ENCODE measurements at places on chromosomes 2 and 18.

DNA sequence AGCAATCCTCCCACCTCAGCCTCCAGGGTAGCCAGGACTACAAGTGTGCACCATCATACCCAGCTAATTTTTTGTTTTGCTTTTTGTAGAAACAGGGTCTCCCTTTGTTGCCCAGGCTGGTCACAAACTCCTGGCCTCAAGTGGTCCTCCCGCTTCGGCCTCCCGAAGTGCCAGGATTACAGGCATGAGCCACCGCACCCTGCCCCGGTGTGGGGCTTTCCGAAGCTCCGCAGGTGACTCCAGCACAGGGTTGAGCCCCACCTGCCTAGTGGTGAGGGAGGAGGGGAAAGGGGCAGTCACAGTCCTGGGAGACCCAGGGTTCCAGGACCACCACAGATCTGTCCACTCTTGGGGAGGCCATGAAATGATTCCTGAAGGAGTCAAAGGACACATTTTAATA, 5.2 kb downstream of the PRLH start:
- H3K27ac ChIP-seq, result no peak overlapping the region
- H3K4me3 ChIP-seq, result no peak overlapping the region

DNA sequence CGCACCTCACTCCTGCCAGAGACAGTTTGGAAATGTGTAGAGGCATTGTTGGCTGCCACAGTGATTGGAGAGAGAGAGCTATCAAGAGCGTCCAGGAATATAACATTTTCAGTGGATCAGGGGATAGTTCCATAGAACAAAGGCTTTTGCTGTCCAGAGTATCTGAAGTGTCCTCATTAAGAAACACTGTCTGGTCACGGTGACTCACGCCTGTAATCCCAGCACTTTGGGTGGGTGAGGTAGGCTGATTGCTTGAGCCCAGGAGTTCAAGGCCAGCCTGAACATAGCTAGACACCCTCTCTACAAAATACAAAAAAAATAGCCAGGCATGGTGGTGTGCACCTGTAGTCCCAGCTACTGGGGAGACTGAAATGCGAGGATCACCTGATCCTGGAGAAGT, 231.1 kb downstream of the MBD5 start:
- peaks cover 54% of the 10 kb centered on the region for H3K36me3 ChIP-seq
- H3K4me1 ChIP-seq, result no peaks in the 10 kb centered on the region
- no peak overlapping the region for H3K27ac ChIP-seq
- no peak for DNase-seq
- no peak overlapping the region for H3K4me3 ChIP-seq

DNA sequence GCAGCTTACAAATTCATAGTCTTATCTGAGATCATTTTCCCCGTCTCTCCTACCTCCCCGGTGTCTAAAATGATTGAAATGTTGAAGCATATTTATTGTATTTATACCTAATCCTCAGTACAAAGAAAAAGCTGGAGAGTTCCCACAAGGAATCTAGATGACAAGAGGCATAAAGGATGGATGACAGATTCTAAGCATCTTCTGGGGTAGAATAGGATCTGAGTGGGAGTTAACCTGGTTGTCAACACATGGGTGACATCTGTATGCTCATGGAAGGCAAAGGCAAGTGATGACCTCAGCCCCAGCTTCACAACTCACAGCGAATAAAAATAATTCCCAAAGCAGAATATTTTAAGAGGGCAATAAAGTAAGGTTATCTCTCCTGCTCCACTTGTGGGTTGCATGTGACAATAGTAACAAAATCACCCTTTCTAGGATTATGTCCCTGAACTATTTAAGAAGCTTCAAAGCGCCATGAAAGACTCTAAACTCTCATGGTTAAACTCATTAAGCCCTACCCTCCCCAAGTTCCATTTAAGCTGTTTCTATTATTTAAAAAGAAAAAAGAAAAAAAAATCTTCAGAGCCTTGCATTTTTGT, 32.2 kb downstream of the SGPP2 start:
- H3K4me3 ChIP-seq, result no peak overlapping the region
- H3K4me1 ChIP-seq, result no peaks in the 10 kb centered on the region
- H3K27me3 ChIP-seq, result no peaks in the 10 kb centered on the region
- DNase-seq, result no peak
- H3K36me3 ChIP-seq, result no peaks in the 10 kb centered on the region
- H3K27ac ChIP-seq, result no peak overlapping the region

DNA sequence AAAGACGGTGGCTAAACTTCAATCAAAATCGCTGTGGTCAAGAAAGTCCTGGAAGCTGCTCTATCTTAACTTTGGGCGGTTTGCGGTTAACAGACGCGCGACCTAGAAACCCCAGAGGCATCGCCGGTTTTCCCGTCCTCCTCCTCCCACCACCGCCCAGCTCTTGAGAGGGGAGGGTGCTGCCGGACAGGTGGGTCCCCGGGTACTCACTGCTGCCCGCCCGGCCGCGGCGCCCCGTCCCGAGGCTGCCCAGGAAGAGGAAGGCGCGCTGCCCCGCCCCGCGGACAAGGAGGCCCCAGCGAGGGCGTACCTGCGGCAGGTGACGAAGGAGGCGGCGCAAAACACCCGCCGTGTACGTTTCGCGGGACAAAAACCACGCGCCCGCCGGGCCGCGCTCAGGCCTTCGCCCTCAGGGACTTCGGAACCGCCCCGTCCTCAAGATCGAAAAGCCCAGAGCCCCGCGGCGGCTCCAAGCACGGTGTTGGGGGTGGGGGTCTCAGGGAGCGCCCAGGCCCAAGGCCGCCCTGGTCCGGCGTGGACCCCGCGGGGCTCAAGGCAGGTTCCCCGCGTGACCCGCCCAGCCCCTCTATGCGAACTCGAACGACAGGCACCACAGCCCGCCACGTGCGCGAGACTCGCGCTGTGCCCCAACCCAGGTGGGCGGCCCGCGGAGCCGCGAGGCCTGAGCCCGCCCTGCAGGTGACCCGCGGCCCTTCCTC, at the start of gene SH3YL1:
SH3YL1 (minus strand) TSS at position 259 of the 719 bp plus-strand sequence; CDS start at position 211, 48 bp downstream.
- DNase-seq, result peak; percentile 48
- peaks cover 28% of the 10 kb centered on the region for H3K36me3 ChIP-seq
- H3K27ac ChIP-seq, result peak within 1 kb of the TSS; percentile 93
- H3K27me3 ChIP-seq, result no peaks in the 10 kb centered on the region

GRCh38 chr2:40388161-40388560, 63.7 kb downstream of the SLC8A1 start:
- H3K27ac ChIP-seq, result no peak overlapping the region
- DNase-seq, result no peak
- H3K4me3 ChIP-seq, result no peak overlapping the region
- H3K27me3 ChIP-seq, result no peaks in the 10 kb centered on the region
- H3K4me1 ChIP-seq, result no peaks in the 10 kb centered on the region

DNA sequence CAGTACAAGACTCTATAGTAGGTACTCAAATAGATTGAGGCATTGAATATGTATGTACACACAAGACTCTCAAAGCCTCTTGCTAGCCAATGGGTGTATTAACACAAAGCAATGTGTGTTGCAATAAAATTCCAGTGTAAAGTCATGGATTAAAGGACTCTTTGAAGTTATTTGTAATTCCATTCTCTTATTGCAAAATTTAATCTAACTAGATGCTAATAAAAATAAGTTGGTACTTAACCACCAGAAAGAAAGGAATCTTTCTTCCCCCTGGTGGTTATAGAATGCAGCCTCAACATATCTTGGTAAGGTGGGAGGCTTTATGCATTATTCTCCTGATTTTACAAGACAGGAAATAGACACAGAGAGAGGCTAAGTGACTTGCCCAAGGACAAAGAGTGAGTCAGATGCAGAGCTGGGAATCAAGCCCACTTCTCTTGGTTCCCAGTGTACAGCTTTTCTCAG, 18.0 kb downstream of the LRP1B start:
- no peaks in the 10 kb centered on the region for H3K4me1 ChIP-seq
- no peaks in the 10 kb centered on the region for H3K36me3 ChIP-seq
- H3K27ac ChIP-seq, result no peak overlapping the region
- DNase-seq, result no peak

DNA sequence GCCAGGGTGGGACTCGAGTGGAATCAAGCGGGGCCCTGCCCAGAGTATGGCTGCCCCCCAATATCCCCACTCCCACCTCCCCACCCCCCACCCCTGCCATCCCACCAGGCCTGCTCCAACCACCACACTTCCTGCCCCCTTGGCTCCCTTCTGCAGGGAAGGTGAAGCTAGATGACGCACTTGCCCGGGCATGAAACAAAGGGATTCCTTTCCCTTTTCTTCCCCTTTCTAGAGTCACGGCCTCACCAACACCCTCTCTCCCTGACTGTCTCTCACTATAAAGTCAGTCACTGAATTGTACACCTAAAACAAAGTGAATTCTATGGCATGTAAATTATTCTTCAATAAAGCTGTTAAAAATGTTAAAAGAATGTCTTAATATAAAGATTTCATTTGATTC, 16.0 kb downstream of the ZBTB7C start:
- H3K27me3 ChIP-seq, result peaks cover 38% of the 10 kb centered on the region
- H3K36me3 ChIP-seq, result no peaks in the 10 kb centered on the region
- H3K4me1 ChIP-seq, result no peaks in the 10 kb centered on the region
- DNase-seq, result no peak

GRCh38 chr18:24465486-24465885, 5.0 kb downstream of the HRH4 start:
- H3K27me3 ChIP-seq, result peaks cover 7% of the 10 kb centered on the region
- no peak for DNase-seq
- no peaks in the 10 kb centered on the region for H3K36me3 ChIP-seq
- no peak overlapping the region for H3K27ac ChIP-seq
- H3K4me1 ChIP-seq, result no peaks in the 10 kb centered on the region

DNA sequence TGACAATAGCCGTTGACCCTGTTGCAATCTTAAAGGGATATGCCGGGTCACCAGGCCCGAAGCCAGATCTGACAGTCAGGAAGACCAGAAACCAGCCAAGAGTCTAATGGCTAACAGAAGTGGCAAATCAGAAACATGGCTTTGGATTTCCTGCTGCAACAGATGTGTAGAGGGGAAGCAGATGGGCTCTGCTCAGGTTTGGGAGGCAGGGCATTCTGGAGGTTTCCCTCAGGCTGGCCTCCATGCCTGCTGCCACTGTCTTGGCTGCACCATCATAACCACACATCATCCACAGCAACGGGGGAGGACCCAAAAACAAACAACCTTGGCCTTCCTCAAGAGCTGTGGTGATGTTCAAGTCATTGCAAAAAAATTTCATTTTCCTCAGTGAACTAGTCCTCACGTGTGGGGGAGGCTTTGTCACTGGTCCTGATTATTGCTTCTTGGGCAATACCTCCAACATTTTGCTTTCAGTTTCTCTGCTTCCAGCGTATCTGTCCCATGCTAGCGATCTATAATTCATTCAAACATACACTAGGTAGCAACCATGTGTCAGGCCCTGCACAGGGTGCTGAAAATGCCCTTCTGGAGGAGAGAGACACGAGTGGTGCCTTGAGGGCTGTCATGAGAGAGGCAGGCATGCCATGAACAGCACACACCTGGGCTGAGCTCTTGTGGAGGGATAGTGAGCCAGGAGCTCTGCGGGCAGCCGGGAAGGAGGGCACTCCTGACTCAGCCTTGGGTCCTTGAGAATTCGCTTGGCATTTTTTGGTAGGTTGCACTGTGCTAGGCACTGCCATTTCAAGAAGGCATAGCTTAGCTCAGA, 48.2 kb upstream of the LGALSL start:
- H3K4me3 ChIP-seq, result no peak overlapping the region
- no peak overlapping the region for H3K27ac ChIP-seq
- peaks cover 11% of the 10 kb centered on the region for H3K4me1 ChIP-seq
- no peaks in the 10 kb centered on the region for H3K27me3 ChIP-seq
- no peak for DNase-seq

- H3K27ac ChIP-seq, result no peak overlapping the region
- H3K36me3 ChIP-seq, result no peaks in the 10 kb centered on the region
- no peaks in the 10 kb centered on the region for H3K27me3 ChIP-seq
- H3K4me3 ChIP-seq, result no peak overlapping the region
- DNase-seq, result no peak
- H3K4me1 ChIP-seq, result no peaks in the 10 kb centered on the region
Observed at GRCh38 chr2:43088143-43089073, 138.0 kb downstream of the ZFP36L2 start.

- no peak overlapping the region for H3K4me3 ChIP-seq
- no peaks in the 10 kb centered on the region for H3K27me3 ChIP-seq
- no peak overlapping the region for H3K27ac ChIP-seq
- no peak for DNase-seq
Observed at GRCh38 chr2:188187726-188188125, 103.9 kb upstream of the GULP1 start.

DNA sequence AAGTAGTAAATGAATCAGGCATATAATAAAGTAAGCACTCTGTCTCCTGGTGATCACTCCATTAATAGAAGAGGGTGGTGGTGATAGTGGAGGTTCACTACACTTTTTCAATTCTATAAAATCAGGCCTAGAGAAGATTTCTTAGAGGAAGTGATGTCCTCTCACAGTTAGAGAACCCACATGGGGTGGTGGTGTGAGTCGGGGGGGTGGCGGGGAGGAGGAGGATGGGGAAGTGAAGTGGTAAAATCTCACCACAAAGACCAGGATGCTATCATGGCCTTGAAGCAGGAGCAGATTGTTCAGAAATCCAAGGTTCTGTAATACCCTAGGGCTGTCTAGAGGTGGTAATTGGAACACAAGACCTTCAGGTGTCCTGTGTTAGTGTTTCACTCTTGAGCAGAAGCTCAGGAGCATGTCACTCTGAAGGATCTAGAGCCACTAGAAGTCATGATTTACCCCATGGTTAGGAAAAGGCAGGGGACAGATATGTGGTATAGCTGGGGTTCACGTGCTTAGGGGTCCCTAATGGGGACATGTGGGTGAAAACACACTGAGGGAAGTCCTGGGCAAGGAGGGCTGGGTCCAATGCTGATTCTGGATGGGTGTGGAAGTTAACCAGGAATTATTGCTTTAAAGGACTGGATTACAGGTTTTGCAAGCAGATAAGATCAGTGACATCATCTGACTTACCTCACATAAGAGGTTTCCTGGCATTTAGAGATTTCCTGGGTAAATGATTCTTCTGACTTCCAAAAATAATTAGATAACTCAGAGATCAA, 31.0 kb downstream of the RNF125 start:
- peaks cover 29% of the 10 kb centered on the region for H3K4me1 ChIP-seq
- peak overlapping the region; percentile 80 for H3K27ac ChIP-seq
- H3K4me3 ChIP-seq, result peak overlapping the region; percentile 12
- H3K27me3 ChIP-seq, result no peaks in the 10 kb centered on the region
- DNase-seq, result no peak

DNA sequence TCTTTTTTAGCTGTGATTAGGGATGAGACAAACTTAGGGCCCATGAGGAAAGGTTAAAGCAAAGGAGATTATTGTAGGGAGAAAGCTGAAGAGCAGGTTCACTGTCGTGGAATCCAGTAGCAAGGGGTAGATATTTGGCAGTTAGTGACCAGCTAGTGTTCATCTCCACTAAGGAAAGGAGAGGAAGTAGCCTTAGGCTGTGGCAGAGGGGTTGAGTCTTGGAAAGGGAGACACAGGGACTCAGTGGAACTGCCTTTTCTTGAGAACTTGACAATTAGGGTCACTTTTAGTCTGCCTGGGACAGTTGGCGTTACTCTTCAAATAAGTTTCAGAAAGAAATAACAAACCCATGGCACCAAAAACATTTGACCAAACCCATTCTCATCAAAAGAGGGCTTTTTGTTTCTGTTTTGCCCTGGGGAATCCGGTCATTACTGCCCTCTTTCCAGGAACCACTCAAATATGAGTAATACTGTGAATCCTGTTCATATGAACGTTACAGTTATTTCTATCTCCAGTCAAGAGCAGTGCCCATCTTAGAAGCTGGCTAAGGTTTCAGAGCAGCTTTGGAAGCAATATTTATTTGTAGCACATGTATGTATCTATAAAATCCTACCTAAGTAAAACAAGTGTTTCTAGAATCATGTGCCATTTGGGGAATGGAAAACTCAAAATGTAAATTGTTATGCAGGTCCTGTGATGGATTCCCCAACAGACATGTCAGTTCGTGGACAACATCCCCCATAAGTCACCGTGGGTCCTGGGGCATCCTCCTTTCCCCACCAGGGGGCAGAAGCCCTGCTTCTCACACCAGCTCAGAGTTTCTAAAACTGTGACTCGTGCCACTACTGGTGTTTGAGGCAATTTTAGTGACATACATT, 77.3 kb upstream of the PHLPP1 start:
- H3K27me3 ChIP-seq, result peaks cover 7% of the 10 kb centered on the region
- H3K4me1 ChIP-seq, result no peaks in the 10 kb centered on the region
- H3K4me3 ChIP-seq, result no peak overlapping the region
